ENCODE measurements at places on chromosomes 1 and 21.

GRCh38 chr1:82377201-82377884 lies 576.6 kb downstream of the ADGRL2 start:
- H3K27me3 ChIP-seq: peaks cover 1% of the 10 kb centered on the region
- H3K27ac ChIP-seq: no peak overlapping the region
- H3K36me3 ChIP-seq: no peaks in the 10 kb centered on the region
- no peaks in the 10 kb centered on the region for H3K4me1 ChIP-seq
- DNase-seq: no peak
- no peak overlapping the region for H3K4me3 ChIP-seq

GRCh38 chr21:37766129-37766528 lies 150.1 kb downstream of the KCNJ6 start:
- no peaks in the 10 kb centered on the region for H3K27me3 ChIP-seq
- no peak overlapping the region for H3K27ac ChIP-seq
- DNase-seq: no peak
- H3K4me1 ChIP-seq: peaks cover 7% of the 10 kb centered on the region
- no peak overlapping the region for H3K4me3 ChIP-seq
- H3K36me3 ChIP-seq: no peaks in the 10 kb centered on the region

DNA sequence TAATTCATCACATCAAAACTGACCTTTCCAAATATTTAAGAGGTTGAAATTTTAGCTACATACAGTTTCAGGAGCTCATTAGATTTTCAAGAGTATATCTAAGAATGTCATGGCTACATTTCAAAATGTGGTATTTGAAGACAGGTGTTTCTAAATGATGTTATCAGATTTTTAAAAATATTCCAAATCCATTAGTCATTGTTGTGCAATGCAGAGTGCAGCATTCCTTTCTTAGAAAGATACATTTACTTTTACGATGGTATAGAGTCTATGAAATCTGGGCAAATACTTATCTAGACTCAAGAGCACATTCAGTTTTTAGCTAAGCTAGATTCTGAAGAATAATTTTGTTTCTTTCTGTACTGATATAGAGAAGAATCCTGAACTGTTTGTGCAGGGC lies 230.3 kb downstream of the CHRM3 start:
- H3K27ac ChIP-seq: no peak overlapping the region
- no peaks in the 10 kb centered on the region for H3K27me3 ChIP-seq
- H3K4me3 ChIP-seq: no peak overlapping the region
- peaks cover 19% of the 10 kb centered on the region for H3K4me1 ChIP-seq
- H3K36me3 ChIP-seq: peaks cover 6% of the 10 kb centered on the region

DNA sequence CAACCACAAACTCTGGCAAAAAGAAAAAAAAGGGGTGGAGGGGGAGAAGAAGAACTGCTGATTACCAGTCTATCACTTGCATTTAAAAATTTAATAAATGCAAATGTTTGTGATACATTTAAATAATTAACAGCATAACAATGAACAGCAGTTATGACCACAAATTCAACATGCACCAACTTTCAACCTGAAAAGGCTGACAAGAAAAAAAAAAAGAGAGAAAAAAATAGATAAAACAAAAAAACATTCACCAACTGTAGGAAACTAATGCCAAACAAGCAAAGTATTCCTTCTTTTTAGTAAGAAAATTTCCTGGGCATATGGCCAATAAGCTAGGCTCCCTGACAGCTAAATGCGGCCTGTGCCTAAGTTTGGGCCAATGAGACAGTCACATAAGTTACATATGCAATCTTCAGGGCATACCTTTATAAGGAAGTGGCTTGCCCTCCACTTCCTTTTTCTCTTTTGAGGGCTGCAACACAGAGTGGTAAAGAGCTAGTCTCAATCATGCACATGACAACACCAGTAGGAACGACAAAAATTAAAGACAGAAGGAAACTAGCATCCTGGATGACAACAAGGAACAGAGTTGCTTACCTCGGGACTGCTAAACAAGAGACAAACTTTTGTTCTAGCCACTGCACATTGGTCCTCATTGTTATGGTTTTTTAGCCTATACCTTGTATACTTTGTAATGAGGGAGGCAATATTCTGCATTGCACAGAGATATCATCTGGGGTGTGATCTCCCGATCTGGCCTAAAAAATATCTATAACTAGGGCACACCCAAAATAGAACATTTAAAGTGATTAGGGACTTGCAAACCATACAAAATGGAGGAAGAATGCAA lies 24.2 kb upstream of the PHTF1 start:
- DNase-seq: no peak
- H3K4me1 ChIP-seq: peaks cover 11% of the 10 kb centered on the region
- H3K36me3 ChIP-seq: peaks cover 3% of the 10 kb centered on the region
- H3K27me3 ChIP-seq: peaks cover 1% of the 10 kb centered on the region
- H3K27ac ChIP-seq: peak overlapping the region; percentile 74
- no peak overlapping the region for H3K4me3 ChIP-seq

- H3K27ac ChIP-seq: peak overlapping the region; percentile 89
- peaks cover 34% of the 10 kb centered on the region for H3K4me1 ChIP-seq
- H3K27me3 ChIP-seq: peaks cover 4% of the 10 kb centered on the region
- H3K36me3 ChIP-seq: no peaks in the 10 kb centered on the region
- no peak overlapping the region for H3K4me3 ChIP-seq
Measured at GRCh38 chr1:15020943-15021745, 132.4 kb upstream of the TMEM51 start.

GRCh38 chr1:201222125-201222524 lies 31.5 kb downstream of the IGFN1 start:
- no peak overlapping the region for H3K4me3 ChIP-seq
- no peak for DNase-seq
- H3K27me3 ChIP-seq: peaks cover 5% of the 10 kb centered on the region
- no peak overlapping the region for H3K27ac ChIP-seq
- no peaks in the 10 kb centered on the region for H3K4me1 ChIP-seq
- H3K36me3 ChIP-seq: no peaks in the 10 kb centered on the region

- H3K27me3 ChIP-seq: no peaks in the 10 kb centered on the region
- H3K4me3 ChIP-seq: no peak overlapping the region
- no peak overlapping the region for H3K27ac ChIP-seq
- no peaks in the 10 kb centered on the region for H3K36me3 ChIP-seq
- DNase-seq: no peak
Measured at GRCh38 chr1:97621955-97622354, 298.9 kb downstream of the DPYD start.
